Activated T-helper 2 cell treated with anti-CD3 and anti-CD28 coated beads, Interferon-gamma antibody, Interleukin-2, Interleukin-4, amounts not matched to agents 10 μg/mL and 5 μg/mL and 100 μg/mL, durations not matched to agents 14 hours and 24 hours and 36 hours (primary cell): ENCODE measurements at places on chromosomes 5 and 9.

GRCh38 chr5:95532415-95532814 is 22.4 kb downstream of the SKIC3 start:
- DNase-seq: no peak

DNA sequence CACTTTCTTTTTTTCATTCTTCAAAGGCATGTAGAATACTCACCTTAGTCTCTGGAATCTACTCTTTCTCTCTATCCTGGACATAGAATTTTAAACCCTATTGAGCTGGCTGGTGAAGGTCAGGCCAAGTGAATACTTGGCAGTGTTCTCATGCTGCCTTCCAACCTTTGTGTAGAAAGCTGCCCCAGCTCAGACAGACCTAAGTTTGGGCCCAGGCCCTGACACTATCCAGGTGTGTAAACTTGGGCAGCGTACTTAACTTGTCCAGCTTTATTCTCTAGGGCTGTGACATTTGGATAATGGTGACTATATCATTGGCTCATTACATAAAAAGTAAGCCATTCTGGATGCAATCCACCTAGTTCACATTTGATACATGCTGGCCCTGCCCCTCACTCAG is 298.3 kb downstream of the IRX1 start:
- no peak for DNase-seq

DNA sequence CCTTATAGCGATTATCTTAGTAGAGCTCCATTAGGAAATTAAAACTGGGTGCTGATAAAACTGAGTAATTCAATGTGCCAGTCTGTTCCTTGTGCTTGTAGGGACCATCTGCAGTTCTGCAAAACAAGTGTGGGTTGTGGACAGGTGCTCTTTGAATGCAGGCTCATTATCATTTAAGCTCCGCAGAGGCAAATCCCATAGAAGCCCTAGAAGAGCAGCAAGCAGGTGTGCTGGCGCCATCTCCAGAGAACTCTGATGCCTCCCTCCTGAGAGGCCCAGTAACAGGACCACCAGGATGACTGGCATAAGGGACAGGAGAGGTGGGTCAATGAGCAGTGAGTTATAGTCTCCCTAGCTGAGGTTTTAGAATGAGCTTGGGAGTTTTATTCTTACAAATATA is 1342.4 kb upstream of the DMAC1 start:
- DNase-seq: no peak

GRCh38 chr5:34511063-34511462 is 145.1 kb upstream of the RAI14 start:
- DNase-seq: no peak

- no peak for DNase-seq
These were observed 1.1 kb downstream of the CTNND2 start for GRCh38 chr5:11903121-11903613.

DNA sequence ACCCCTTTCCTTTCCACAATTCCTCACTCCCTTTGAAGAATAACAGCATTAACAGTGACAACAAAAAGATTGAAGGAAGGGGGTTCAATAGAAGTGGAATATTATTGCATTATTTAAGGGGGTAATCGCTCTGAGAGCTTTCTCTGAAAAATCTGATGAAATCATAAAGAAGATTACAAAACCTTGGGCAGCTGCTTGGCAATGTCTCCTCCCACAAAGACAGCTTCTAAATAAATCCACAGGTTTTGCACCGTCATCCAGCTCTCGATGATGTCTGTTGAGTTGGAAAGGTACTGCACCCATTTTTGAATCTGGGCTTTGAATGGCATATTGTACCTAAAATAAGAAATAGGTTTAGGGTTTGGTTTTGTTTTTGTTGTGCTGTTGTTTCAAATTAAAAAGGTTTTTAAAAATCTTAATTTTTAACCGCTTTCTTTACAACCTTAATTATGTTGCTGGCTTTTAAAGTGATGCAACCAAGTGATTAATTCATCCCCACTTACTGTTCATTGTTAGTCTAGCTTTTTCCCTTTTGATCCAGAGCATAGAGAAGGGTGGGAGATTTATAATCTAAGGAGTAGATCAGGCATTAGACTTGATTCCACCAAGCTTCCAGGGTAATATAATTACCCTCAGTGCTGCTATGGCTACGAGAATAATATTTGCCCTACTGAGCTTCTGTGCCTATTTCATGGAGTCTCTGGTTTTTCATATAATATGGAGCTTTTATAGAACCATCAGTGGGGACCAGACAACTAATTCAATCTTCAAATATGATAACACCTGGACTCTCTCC is 85.0 kb downstream of the DNAH5 start:
- DNase-seq: no peak

DNA sequence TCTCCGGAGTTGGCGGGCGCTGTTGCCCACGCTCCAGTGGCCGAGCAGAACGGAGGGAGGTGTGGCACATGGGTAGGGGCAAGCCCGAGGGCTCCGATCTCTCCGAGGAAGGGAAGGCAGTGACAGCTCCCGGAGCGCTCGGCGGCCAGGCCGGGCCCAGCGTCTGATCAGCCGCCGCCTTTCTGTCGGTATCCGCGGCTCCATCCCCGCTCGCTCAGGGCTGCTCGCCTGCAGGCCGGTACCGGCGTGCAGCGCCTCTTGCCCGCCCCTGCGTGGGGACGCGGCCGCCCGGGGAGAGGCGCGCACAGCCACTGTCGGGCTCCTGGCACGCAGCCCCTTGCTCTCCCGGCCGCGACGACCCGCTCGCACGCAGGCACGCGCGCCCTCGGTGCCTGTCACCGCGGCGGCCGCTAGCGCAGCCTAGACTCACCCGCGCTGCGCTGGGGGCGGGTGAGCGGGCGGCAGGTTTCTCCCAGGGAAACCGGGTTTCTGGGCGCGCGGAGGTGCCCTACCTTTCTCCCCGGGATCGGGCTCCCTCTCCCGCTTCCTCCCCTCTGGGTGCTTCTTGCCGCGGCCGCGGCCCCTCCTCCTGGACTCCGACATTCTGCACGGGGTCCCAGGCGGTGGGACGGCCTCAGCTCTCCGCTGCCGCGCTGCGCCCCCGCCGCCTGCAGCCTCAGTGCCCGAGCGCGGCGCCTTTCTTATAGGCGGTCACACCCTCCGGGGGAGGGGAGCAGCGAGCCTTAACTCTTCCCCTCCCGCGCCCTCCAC is 108.4 kb downstream of the PSD2 start:
- DNase-seq: no peak

DNA sequence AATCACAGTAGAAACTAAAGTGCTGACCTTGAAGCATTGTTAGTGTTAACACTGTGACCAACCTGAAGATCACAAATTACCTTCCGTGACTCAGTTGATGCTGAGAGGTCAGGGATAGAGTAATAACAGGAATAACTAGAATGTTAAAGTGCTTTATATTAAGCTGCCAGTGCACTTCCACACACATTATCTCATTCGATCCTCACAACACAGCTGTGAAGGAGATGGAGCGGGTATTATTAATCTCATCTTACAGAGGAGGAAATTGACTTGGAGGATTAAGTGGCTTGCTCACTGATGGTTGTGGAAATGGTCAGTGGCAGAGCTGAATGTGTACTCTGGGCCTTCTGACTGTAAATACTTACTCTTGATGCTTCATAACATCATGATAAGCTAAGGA is 252.5 kb upstream of the DMRT1 start:
- no peak for DNase-seq

DNA sequence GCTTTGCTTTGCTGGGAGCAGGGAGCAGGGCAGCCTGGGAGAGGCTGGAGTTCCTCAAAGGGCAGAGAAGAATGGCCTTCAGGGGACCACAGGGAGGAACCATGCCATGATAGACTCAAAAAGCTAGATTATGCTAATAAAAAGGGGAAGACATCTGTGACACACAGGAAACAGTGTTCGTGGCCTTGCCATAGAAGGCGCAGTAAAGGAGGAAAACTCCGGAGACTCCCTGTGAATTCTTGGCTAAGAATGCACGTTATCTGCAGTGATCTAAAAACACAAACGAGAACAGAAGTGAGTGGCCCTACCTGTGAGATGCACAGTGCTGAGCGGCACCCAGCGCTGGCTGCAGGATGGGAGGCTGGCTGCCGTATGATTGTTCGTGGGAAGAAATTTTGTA is 15.9 kb upstream of the LTC4S start:
- DNase-seq: no peak
